CD4-positive, alpha-beta T cell treated with Interleukin-1 beta for 1 hour (primary cell): ENCODE measurements at places on chromosomes 11 and 22.

GRCh38 chr11:132751516-132752250 lies 780.6 kb downstream of the OPCML start:
- DNase-seq = no peak

- no peak for DNase-seq
Measured at GRCh38 chr22:36009085-36009484, 19.5 kb downstream of the RBFOX2 start.

GRCh38 chr11:133123366-133123765 lies 408.9 kb downstream of the OPCML start:
- no peak for DNase-seq

- no peak for DNase-seq
Measured at GRCh38 chr11:77303328-77303727, 1.8 kb upstream of the GDPD4 start.

DNA sequence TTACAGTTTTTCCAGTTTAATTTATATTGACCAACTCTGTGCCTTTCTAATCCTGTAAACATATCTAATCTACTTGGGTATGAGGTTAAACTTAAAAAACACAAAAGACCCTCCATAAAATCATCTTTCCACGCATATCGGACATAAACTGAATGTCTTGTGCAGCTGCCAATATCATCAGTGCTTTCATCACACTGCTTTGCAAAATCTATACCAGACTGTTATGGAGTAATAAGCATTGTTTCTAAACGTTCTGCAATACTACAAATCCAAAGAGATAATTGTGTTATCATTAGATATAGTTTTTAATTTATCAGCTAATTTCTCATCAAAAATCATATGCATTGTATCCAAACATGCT lies 36.1 kb upstream of the AMPD3 start:
- no peak for DNase-seq

- no peak for DNase-seq
Measured at GRCh38 chr11:132237781-132238180, 867.4 kb downstream of the NTM start.

GRCh38 chr11:70089631-70090030 lies 11.5 kb downstream of the ANO1 start:
- DNase-seq = no peak

DNA sequence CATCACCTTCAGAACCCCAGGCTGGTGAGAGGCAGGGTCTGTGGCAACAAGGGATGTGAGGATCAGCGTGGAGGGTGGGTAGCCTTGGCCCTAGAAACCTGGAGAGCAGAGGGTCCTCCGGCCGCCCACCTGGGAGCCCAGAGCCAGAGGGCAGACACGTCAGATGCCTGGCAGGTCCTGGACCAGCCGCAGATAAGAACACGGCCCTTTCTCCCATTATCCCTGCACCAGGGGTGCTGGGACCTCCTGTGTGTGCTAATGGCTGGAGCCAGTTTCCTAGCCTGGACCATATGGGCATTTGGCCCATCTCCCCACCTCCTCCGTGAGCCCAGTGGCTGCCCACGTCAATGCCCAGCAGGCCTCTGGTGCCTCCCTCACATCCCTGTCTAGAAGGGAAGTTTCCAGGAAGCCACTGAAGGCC lies 88.4 kb downstream of the MORC2 start:
- DNase-seq = no peak

DNA sequence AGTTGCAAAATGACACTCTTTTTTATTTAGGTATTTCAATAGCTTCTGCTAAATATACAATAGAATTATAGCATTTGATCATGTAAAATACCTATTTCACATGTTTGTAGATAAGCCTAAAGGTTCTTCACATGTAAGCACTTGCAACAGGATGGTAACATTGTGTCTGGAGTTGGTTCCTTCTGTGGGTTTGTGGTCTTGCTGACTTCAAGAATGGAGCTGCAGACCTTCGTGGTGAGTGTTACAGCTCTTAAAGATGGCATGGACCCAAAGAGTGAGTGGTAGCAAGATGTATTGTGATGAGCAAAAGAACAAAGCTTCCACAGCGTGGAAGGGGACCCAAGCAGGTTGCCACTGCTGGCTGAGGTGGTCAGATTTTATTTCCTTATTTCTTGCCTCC lies 246.4 kb upstream of the PDGFD start:
- no peak for DNase-seq

DNA sequence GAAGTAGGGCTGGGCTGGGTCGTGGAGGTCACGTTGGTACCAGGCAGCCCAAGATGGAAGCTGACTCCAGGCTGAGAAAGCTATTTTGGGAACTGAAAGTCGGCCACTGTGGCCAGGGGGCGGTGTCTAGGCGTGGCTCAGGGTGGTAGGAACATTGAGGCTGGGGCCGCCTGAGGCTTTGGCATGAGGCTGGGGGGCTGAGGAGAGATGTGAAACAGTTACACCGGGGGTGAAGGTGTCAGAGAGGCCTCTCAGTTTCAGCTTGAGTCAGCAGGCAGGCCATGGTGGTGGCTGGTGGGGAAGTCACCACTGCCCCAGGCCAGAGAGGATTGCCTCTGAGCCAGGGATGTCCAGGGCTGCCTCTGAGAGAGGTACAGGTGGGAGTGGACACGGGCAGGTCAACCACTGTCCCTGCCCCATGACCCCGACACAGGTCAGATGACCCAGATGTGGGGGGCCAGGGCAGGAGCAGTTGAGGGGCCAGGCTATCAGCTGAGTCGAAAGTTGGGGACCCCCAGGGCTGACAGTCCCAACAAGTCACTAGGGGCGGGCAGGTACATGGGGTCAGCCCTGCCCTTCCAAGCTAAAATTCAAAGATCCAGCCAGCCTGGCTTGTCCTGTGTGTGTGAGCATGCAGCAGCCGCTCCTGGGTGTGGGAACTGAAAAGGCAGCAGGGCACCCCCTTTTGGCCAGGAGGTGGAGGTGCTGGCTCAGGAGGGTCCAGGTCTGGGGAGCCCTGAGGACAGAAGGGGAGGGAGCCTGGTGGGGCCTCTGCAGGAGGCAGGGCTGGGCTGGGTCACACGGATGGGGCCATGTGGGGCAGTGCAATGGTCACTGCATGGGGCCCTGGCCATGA lies 7.2 kb downstream of the KCNK7 start:
- peak; percentile 84 for DNase-seq

- DNase-seq = no peak
Measured at GRCh38 chr11:45187375-45187774, 40.9 kb downstream of the PRDM11 start.

DNA sequence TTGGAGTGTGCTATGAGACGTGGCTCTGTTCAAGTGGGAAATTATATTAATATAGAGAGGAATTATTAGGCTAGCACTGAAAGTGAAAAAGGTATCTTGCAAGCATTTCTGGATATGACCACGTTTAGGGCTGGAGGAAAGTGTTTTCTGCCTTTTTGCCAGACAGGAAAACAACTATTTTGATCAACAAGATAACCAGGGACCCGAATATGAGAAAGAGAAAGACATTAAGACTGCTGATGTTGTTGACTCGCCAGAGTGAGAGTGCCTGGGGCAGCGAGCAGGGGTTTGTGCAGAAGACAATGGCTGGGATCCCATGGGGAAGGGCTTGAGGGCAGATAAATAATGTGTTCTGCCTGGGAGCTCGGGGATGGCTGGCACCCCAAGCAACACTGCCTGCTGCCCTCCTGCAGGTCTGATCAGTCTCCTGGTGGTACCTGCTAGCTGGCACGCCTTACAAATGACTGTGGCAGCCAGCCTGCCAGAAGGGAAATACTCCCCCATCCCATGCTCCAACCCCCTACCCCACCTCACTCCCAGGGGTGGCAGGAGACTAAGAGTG lies 23.1 kb upstream of the CHST1 start:
- DNase-seq = no peak

DNA sequence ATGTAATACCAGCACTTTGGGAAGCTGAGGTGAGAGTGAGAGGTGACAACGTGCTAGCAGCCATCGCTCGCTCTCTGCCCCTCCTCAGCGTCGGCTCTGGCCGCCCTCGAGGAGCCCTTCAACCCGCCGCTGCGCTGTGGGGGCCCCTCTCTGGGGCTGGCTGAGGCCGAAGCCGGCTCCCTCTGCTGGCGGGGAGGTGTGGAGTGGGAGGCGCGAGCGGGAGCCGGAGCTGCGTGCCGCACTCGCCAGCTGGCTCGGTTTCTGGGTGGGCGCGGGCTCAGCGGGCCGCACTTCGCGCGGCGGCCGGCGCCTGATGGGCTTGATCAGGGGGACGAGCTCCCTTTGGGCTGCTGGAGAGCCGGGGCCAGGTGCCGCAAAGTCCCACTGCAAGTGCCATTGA lies 98.9 kb upstream of the UBASH3B start:
- DNase-seq = peak; percentile 14

- DNase-seq = no peak
Measured at GRCh38 chr11:34417202-34417601, 21.5 kb upstream of the CAT start.

DNA sequence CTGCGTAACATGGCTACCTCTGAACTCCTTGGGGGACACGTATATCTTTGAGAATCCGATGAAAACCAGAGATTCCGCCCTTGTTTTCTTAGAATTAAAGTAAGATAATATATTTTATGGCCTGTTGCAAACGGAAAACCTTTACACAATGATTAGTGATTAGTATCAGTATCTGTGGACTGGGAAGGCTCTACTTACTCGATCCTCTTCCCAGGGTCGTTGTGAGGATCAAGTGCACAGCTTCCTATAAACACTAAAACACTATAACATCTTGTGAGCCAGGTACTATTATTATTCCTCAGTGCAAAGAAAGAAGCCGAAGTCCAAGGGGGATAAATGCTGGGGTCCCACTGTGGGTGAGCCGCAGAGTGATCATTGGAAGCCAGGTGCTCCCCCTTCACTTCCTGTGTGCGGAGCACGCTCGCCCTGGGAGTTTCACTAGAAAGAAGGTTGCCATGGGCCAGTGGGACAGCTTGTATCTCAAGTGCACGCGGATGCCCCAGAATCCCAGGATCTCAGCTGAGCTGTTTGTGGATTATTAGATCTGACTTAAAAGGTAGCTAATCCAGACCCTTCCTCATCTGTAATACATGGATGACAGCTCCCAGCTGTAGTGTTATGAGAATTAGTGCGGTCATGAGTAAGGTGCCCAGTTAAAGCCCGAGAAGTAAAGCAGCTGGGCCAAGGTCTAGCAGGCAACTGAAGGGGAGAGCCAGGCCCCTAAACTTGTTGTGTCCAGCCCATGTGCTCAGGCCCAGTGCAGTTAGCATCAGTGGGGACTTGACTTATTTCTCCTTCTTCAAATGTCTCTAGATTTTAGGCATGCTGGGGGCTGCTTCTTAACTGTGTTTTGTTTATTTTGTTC lies 839 bp downstream of the CBY1 start:
- DNase-seq = peak; percentile 36

DNA sequence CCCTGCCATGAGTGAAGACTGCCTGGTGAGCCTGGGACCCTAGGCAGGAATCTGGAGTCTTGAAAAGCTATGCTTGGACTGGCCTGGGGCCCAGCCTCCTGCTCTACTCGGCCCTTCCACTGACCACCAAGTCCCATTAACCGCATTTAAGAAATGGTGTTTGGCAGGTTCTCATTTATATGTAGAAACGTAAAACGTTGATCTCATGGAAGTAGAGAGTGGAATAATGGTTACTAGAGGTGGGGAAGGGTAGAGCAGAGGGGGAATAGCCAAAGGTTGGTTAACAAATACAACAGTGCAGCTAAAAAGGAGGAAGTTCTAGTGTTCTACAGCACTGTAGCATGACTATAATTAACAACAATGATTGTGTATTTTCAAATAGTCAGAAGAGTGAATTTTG lies 72.9 kb upstream of the EED start:
- DNase-seq = no peak

DNA sequence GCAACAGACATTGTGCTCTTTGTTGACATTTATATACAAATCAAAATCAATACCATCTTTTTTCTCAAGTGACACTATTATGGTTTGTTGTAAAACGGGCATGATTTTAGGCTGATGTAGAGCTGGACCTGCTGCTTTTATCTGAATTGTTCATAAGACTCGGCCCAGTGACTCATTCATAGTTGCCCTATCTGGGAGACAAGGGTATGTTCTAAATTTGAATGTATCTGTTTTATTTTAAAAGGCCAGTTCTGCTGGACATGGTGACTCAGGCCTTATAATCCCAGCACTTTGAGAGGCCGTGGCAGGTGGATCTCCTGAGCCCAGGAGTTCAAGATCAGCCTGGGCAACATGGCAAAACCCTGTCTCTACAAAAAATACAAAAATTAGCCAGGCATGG lies 39.3 kb downstream of the CEP295 start:
- no peak for DNase-seq

- DNase-seq = no peak
Measured at GRCh38 chr11:609341-609811, 6.4 kb downstream of the IRF7 start.

GRCh38 chr11:81192516-81192915 lies 1541.1 kb downstream of the FAM181B start:
- DNase-seq = no peak

DNA sequence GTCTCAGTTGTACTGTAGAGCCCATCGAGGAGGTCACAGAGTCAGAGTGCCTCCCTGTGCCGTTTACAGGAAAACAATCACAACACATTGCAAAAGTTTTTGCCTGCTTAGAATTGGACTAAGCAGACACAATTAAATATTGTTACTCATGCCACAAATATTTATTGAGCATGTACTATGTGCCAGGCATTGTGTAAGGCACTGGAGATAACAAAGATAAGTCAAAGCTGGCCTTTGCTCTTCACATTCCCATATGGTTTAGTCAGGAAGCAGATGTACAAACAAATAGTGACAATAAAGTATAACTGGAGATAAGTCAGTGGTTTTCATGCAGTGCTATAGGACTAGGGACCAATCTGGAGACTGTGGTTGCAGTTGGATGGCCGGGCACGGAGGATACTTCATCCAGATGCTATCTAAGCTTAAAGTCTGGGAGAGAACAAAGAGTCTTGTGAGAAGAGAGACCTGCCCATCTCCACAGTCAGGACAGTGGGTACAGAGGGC lies 550.7 kb downstream of the INSC start:
- no peak for DNase-seq

GRCh38 chr11:26297189-26297975 lies 34.5 kb upstream of the ANO3 start:
- DNase-seq = peak; percentile 2

- no peak for DNase-seq
Measured at GRCh38 chr11:134349109-134349801, 17.5 kb downstream of the GLB1L2 start.

DNA sequence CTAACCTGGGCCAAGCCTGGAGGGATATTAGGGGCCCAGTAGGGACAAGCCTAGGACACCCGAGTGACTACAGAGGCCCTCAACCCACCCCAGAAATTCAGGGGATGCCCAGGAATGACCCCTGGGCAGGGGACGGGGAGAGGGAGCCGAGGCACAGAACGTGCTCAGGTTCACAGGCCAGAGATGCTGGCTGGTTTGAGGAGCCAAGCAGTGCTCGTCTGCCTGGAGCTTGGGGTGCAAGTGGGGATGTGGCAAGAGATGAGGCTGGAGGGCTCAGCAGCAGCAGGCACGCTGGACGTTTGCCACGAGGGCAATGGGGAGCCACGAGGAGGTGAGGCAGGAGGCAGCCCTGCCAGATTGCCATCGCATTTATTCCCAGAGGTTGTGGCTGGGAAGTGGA lies 34.0 kb upstream of the EMID1 start:
- DNase-seq = no peak
